ENCODE measurements at places on chromosomes 7 and 10.

GRCh38 chr10:3570131-3570729, 214.8 kb downstream of the KLF6 start:
- DNase-seq = no peak

GRCh38 chr10:12501324-12501723, 152.0 kb downstream of the CAMK1D start:
- DNase-seq = no peak

- no peak for DNase-seq
Measured at GRCh38 chr10:124574456-124575070, 112.9 kb downstream of the LHPP start.

- no peak for DNase-seq
Measured at GRCh38 chr10:72642318-72642717, 16.4 kb upstream of the MICU1 start.

DNA sequence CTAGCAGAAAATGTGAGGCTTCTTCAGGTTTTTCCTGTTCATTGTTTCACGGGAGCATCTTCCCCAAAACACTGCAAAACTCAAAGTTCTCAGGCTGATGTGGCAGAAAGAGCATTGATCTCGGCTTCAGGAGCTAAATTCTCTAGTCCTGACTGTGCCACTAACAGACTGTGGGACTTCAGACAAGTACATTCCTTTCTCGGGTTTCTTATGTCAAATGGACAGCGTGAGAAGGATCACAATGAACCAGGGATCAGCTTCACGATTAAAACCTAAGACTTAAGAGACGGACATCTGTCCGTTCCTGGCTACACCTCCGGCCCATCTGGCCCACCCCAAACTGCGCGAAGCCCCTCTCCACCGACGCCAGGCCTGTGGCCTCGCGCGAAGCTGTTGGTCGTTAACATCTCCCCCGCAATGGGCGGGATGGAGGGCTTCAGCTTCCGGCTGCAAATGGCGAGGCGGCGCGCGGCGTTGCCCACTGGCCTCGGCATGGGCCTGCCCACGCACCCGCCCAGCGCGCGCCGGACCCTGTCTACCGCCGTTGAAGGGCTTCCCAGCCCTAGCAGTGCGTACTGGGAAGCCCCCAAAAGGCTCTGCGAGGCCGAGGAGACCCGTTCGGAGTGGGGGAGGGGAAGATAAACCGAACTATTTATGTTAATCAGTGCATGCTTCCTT, 549 bp upstream of the DDX50 start:
- no peak for DNase-seq

- DNase-seq = no peak
Measured at GRCh38 chr10:131662851-131663250, 238.0 kb upstream of the PPP2R2D start.

DNA sequence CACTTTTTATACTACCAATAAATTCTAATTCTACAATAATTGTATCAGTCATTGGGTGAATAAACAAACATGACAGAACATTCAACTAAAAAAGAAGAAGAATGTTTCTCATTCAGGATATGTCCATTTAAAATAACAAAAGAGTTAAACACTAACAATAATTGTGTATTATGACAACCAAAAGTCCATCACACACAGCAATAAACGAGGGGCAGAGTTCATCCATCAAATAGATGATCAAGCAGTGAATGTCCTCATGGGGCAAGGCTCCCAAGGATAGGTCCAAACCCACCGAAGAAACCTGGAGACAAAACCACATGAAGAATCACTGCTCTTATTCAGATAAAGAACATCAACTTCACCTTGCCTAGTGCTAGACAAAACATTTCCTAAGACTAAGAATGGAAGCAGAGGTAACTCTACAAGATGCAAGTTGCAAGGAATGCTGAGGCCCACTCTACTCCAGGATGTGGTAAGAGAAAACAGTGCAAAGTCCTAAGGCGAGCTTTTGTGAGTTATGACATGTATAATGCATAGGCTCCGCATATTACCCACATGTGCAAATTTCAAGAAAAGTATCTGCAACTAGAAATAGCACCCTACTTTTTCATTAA, 115.1 kb downstream of the PARD3 start:
- no peak for DNase-seq

DNA sequence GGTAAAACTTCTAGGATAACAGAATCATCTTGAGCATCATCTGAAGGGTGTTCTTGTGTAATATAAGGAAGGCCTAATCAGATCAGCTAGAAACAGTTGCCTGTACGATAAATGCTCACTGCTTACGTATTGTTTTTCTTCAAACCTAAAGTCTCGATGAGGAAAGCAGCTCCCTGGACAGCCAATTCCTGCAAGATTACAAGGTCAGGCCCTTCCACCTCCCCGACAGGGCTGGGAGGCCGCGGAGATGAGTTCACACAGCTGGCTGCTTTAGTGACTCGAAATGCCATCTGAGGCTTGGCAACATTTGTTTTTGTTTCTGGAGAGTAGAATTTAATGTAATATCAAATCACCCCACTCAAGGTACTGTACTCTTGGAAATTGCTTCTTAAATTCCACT, 95.1 kb upstream of the PFKP start:
- no peak for DNase-seq

- no peak for DNase-seq
Measured at GRCh38 chr7:47811632-47812380, 136.5 kb downstream of the PKD1L1 start.

DNA sequence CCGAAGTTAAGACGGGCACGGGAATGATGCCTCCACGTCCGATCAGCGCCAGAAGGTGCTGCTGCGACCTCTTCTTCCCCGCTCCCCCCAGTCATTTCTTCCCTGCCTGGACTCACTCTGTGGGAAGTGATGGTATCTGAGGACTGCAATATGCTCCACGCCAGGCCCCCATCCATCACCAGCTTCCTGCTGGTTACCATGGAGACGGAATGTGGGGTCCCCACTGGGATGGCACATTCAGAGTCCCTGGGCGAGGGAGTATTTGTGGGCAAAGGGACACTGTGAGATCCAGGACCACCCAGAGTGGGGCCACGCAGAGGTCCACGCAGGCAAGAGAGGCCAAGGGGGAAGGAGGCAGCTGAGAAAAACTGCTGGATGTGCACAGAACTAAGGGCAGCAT, 39.7 kb downstream of the CARD11 start:
- no peak for DNase-seq

GRCh38 chr7:90432752-90433151, 29.5 kb downstream of the CLDN12 start:
- DNase-seq = no peak

DNA sequence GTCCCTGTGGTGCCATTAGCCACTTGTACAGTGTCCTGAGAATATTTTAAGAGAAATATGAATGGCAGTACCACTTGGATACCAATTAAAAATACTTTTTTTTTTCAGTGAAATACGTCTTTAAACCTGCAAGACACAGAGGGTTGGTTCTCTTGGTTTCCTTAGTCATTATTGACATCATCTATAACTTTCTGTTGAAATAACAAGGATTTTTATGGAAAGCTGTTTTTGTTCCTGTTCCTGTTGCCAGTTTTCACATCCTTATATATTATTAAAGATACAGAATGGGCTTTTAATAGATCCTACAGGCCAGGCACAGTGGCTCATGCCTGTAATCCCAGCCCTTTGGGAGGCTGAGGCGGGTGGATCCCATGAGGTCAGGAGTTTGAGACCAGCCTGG, 579.9 kb downstream of the AUTS2 start:
- DNase-seq = no peak

DNA sequence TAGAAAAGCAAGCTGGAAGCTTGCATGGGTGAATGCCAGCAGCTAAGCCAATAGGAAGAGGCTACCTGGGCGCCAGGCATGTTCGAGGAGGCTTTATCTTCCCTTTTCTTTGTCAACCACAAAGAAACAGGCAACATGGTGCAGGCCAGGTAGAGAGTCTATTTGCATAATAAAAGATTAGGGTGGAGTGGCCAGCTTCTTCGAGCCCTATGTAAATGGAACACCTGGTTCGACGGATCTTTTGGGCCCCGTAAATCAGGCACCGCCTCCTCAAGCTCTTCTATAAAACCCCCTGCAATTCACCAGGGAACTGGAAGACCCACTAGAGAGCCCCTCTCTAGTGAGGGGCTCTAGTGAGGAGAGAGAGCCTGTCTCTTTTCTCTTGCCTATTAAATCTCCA, 1106.2 kb upstream of the CELF2 start:
- DNase-seq = no peak

- DNase-seq = no peak
Measured at GRCh38 chr10:121195524-121195910, 344.4 kb downstream of the WDR11 start.

GRCh38 chr10:6342096-6342685, 139.5 kb downstream of the PFKFB3 start:
- no peak for DNase-seq

DNA sequence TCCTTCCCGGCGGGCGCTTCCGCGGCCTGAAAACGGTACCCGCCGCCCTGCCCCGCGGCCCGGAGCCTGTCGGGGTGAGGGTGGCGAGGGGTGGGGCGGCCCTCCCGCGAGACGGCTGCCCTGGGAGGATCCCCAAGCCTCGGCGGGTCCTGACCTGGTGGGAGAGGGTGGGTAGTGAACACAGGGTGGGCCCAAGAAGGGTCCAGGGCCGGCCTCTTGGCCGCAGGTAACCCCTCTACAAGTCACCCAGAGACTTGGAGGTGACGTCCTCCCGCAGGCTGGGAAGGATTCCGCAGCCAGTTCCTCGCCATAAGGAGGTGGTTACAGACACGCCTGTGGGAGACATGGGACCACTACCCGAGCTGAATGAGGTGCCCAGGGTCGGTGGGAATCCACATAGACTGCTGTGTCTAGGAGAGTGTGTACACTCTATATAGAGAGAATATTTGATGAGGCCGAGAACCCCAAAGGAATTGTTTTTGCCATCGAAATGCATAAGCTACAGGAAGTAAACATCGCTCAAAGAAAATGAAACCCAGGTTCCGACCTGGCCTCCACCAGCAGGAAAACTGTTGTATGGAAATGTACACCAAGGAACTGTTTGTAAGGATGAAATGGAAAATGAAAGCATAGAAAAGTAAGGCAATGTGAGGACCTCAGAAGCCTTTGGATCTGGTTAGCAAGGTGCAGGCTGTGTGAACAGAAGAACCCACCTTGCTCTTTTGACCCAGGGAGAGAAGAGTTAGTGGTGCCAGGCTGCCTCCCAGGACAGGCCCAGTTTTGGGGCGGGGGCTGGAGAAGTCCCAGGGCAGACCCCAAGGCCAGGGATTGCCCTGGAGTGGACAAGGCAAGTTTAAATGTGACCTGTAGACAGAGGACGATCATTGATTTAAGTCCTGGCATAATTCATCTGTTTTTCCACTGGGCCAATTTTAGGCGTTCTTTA, 659 bp downstream of the OPTN start:
- peak; percentile 16 for DNase-seq

- no peak for DNase-seq
Measured at GRCh38 chr10:17780727-17781126, 28.4 kb upstream of the MRC1 start.

- DNase-seq = no peak
Measured at GRCh38 chr7:130486954-130487436, 4.9 kb upstream of the MEST start.

DNA sequence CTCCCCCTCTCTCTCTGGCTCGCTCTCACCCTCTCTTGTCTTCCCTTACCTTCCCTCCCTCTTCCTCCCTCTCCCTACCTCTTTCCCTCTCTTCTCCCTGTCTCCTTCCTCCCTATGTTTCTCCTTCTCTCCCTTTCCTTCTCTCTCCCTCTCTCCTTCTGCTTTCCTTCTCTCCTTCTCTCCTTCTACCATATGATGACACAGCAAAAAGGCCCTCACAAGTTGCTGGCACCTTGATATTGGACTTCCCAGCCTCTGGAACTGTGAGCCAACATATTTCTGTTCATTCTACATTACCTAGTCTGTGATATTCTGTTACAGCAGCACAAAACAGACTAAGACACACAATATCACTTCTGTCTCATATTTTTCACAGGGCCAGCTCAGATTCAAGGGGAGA, 135.0 kb downstream of the ADAM22 start:
- DNase-seq = no peak

- DNase-seq = no peak
Measured at GRCh38 chr10:50232261-50232639, 19.1 kb downstream of the ASAH2 start.

GRCh38 chr7:69765879-69766278, 167.6 kb downstream of the AUTS2 start:
- no peak for DNase-seq

GRCh38 chr10:69404786-69405185, 11.9 kb downstream of the TACR2 start:
- DNase-seq = no peak

DNA sequence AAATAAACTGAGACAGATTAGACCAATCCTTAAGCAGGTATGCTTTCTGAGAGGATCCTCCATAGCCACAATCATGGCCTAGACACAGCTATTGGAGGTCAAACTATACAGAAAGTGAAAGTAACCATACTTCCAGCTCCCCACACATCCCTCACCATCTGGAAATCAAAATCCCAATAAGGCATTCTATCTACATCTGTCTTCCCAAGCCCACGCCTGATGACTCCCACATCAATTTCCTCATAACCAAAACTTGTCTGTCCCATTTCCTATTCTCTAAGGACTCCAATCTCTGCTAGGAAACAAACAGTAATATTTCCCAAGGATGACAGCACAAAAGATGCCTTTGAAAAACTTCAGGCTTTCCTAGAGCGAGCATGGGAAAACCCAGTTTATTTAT, 247.3 kb upstream of the HPS1 start:
- no peak for DNase-seq

- DNase-seq = no peak
Measured at GRCh38 chr7:121546632-121547543, 150.8 kb upstream of the FAM3C start.

- DNase-seq = no peak
Measured at GRCh38 chr10:89789188-89789877, 87.9 kb downstream of the KIF20B start.

- no peak for DNase-seq
Measured at GRCh38 chr10:3972460-3973301, 187.7 kb upstream of the KLF6 start.

DNA sequence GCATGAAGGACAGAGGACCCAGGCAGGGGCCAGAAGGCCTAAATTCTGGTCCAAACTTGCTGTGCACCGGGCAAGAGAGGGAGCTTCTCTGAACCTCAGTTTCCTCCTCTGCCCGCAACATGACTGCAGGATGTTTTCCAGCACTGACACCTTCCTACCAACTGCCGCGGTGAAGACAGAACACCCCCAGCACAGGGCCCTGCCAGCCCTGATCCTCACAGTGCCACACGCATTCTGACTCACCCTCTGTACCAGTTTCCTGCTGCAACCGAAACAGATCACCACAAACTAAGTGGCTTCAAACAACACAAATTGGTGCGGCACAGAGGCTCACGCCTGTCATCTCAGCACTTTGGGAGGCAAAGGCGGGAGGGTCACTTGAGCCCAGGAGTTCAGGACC, 18.1 kb downstream of the MAD1L1 start:
- no peak for DNase-seq

DNA sequence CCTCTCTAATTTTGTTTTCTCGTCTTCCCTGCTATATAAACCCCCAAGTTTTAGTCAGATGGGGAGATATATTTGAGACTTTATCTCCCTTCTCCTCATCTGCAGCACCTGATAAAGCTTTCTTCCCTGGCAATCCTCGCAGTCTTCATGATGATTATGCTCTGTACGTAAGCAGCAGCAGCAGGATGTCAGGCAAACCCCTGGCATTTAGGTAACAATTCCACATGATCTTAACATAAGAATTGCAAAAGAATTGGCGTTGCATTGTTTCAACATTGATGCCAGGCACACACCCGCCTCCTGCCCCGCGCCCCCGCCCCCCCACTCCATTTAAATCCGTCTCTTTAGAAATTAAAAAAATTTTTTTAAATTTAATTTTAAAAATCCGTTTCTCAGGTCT, 6.1 kb downstream of the PKD1L1 start:
- DNase-seq = no peak

Data from stimulated activated CD4-positive, alpha-beta T cell treated with anti-CD3 and anti-CD28 coated beads, Interleukin-12 subunit alpha, Interleukin-12 subunit beta, amount 100 ng/mL, for 48 hours (primary cell).